Left ventricle myocardium superior (tissue), 1 donor: ENCODE measurements at places on chromosomes 6 and 20. TPM values are rescaled to one million over a fixed set of nuclear protein-coding genes. Genes with fewer than 3 reads are reported as not detected.

DNA sequence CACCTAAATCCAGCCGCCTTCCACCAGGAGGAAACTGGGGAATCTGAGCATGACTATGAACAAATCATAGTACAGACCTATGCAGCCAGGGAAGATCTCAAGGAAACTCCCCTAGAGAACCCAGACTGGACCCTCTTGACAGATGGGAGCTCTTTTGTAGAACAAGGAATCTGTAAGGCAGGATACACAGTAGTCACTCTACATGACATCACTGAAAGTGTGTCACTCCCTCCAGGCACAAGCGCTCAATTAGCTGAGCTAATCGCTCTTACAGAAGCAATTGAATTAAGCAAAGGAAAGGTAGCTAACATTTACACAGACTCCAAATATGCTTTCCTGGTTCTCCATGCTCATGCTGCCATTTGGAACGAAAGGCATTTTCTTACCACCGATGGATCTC lies 36.8 kb downstream of the PLN start:
- no peak for DNase-seq

Gene KIF6
- total RNA-seq: 0.12 TPM

DNA sequence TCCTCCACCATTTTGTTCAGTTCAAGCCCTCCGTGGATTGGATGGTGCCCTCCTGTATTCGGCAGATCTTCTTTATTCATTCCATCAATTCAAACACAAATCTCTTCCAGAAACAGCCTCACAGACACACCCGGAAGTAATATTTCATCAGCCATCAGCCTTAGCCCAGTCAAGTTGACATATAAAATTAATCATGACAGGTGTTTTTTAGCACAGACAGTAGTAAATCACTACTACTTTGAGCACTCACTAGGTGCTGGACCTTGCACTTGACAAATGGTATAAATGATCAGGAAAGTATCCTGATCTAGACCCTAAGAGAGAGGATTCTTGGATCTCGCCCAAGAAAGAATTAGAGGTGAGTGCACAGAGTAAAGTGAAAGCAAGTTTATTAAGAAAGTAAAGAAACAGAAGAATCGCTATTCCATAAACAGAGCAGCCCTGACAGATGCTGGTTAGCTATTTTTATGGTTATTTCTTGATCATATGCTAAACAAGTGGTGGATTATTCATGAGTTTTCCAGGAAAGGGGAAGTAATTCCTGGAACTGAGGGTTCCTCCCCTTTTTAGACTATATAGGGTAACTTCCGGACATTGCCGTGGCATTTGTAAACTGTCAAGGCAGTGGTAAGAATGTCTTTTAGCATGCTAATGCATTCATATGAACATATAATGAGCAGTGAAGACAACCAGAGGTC lies 194.6 kb upstream of the LAMP5 start:
- no peak for DNase-seq

Gene TREM1
- total RNA-seq: 0.92 TPM
